ENCODE measurements at places on chromosomes 1 and 21.

GRCh38 chr1:240116831-240117769 lies 25.4 kb downstream of the FMN2 start:
- no peak for DNase-seq

DNA sequence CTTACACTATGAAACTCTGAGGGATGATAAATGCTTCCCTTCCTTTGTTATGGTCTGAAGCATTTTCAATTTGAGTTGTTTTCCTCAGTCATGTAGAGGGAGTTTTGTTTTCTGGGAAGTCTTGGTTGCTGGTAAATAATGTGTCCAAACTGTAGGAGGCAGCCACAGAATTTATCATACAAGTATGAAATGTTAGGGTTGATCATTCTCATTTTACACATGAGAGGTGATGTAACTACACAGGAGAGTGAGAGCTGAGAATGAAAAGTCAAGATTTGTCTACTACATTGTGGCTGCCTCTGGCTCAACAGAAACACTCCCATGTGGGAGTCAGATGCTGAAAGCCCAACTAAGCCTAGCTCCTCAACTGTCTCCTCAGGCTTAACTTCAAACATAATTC lies 182.5 kb upstream of the SGIP1 start:
- no peak for DNase-seq

GRCh38 chr1:94966033-94966432 lies 39.1 kb upstream of the CNN3 start:
- DNase-seq: no peak

GRCh38 chr1:218553197-218553596 lies 208.1 kb downstream of the TGFB2 start:
- no peak for DNase-seq
